ENCODE measurements at places on chromosomes 2 and 18.

- no peaks in the 10 kb centered on the region for H3K36me3 ChIP-seq
- H3K4me3 ChIP-seq, result peak overlapping the region; percentile 17
- no peak overlapping the region for H3K27ac ChIP-seq
- H3K4me1 ChIP-seq, result peaks cover 6% of the 10 kb centered on the region
- no peaks in the 10 kb centered on the region for H3K27me3 ChIP-seq
- DNase-seq, result no peak
These were observed 31.9 kb downstream of the CNRIP1 start for GRCh38 chr2:68287580-68288441.

GRCh38 chr18:10750191-10751035 lies 224.6 kb downstream of the NAPG start:
- no peak for DNase-seq
- H3K27ac ChIP-seq, result no peak overlapping the region
- H3K4me3 ChIP-seq, result no peak overlapping the region
- no peaks in the 10 kb centered on the region for H3K4me1 ChIP-seq
- H3K27me3 ChIP-seq, result no peaks in the 10 kb centered on the region

DNA sequence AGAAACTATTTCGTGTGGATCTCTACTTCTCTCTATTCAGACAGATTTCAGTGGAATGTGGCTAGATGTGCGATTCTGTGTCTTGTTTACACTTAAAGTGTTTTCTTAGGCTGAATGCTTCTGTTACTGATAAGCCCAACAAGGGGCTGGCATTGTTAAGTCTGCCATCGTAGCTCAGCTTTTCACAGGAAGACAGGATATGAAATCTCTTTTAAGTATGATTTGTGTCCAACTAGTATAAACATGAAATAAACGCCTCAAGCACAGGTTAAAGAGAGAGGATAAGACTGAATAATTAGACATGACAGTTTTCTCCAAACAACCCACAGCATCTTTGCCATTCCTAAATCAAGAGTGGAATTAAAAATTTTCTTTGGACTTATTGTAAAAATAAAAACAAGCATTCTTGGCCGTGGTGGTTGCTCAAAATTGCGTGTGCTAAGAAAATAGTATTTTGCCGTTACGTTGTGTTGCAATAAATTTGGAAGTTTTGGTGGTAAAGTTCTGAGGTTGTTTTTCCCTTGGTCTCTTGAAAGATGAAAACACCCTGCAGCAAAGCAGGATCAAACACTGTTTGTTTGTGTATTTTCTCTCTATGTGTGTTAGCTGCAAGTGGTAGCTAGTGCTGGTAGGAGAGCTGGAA lies 1.0 kb downstream of the VIT start:
- H3K27ac ChIP-seq, result no peak overlapping the region
- DNase-seq, result no peak
- H3K27me3 ChIP-seq, result no peaks in the 10 kb centered on the region
- no peak overlapping the region for H3K4me3 ChIP-seq

GRCh38 chr2:232351686-232352510 lies 26.7 kb upstream of the ALPP start:
- no peak for DNase-seq
- H3K4me3 ChIP-seq, result no peak overlapping the region
- H3K27ac ChIP-seq, result no peak overlapping the region
- H3K36me3 ChIP-seq, result no peaks in the 10 kb centered on the region
- no peaks in the 10 kb centered on the region for H3K4me1 ChIP-seq

DNA sequence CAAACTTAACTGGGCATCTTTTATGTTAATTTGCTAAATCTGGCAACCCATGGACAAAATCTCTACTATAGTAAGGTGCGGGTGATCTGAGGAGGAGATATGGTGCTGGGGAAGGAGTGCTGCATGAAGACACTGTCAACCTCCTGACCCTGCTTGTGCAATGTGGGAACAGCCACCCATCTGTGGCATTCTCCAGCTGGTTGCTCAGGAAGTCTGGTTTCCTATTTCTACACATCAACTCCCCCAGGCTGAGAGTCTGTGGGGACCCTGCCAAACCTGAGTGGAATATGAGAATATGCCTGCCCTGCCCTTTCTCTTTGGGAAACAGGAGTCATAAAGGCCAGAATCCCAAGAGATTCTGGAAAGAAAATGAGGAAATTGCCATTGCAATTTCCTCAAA lies 60.1 kb upstream of the PAX3 start:
- no peak for DNase-seq
- no peak overlapping the region for H3K27ac ChIP-seq
- H3K4me3 ChIP-seq, result no peak overlapping the region
- no peaks in the 10 kb centered on the region for H3K4me1 ChIP-seq

DNA sequence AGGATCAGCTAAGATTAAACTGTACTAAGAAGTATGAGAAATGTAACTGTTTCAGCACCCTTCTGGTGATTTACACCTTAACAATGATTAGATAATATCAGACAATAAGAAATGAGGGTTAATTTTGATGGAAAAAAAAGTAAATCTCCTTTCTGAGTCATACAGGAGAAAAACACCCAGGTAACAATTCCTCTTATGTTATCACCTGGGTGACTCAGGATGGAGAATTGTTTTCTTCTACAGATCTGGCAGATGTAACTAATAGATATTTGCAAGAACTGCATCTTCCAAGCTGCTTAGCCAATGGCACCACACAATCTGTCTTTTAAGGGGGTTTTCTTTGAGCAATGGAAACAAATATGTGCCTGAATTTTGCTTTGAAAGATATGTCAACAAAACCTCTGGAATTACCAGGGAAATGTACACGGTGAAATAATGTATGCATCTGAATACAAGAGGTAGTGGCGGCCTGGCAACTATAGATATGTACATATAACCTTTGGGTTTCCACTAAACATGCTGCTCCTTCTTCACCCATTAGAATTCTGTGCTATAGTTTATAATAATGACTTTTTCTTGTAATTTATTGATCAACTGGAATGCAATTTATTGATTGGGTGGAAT lies 407.9 kb downstream of the CPS1 start:
- no peaks in the 10 kb centered on the region for H3K27me3 ChIP-seq
- H3K36me3 ChIP-seq, result no peaks in the 10 kb centered on the region
- no peak overlapping the region for H3K27ac ChIP-seq
- H3K4me1 ChIP-seq, result no peaks in the 10 kb centered on the region
- DNase-seq, result no peak
- no peak overlapping the region for H3K4me3 ChIP-seq

GRCh38 chr2:13335862-13336535 lies 619.3 kb downstream of the TRIB2 start:
- H3K27me3 ChIP-seq, result no peaks in the 10 kb centered on the region
- H3K27ac ChIP-seq, result no peak overlapping the region
- no peaks in the 10 kb centered on the region for H3K36me3 ChIP-seq
- H3K4me1 ChIP-seq, result no peaks in the 10 kb centered on the region

DNA sequence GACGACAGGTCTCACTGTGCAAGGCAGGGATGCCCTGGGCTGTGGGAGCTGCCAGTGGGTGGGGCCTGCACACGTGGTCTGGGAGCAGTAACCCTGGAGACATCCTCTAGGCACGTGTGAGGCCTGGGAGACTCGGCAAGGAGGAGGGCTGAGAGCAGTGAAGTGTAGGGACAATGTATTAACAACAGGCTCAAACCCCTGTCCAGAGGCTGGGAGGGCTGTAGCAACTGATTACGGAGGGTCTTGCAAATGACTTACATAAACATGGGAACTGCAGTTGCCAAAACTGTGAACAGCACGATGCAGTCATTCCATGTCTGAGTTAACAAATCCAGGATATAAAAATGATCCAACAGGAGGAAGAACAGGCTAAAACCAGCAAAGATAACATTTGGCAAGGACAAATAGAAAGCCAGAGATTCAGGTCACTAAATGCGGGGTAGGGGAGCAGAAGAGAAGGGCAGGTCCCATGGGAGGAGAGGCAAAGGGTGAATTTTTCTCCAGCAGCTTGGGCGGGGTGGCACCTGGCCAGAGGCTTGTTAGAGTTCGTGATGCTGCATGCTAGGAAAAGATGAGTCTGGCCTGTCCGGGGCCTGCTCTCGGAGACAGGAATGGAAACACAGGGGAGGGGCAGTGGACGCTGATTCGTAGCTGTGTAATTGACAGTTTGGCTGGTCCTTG lies 44.9 kb downstream of the CYP27C1 start:
- H3K4me3 ChIP-seq, result no peak overlapping the region
- H3K4me1 ChIP-seq, result peaks cover 3% of the 10 kb centered on the region
- no peaks in the 10 kb centered on the region for H3K27me3 ChIP-seq
- H3K27ac ChIP-seq, result no peak overlapping the region
- H3K36me3 ChIP-seq, result no peaks in the 10 kb centered on the region

- no peak overlapping the region for H3K27ac ChIP-seq
- H3K36me3 ChIP-seq, result no peaks in the 10 kb centered on the region
- H3K27me3 ChIP-seq, result no peaks in the 10 kb centered on the region
- H3K4me1 ChIP-seq, result no peaks in the 10 kb centered on the region
These were observed 143.1 kb downstream of the KCTD1 start for GRCh38 chr18:26405190-26405801.

DNA sequence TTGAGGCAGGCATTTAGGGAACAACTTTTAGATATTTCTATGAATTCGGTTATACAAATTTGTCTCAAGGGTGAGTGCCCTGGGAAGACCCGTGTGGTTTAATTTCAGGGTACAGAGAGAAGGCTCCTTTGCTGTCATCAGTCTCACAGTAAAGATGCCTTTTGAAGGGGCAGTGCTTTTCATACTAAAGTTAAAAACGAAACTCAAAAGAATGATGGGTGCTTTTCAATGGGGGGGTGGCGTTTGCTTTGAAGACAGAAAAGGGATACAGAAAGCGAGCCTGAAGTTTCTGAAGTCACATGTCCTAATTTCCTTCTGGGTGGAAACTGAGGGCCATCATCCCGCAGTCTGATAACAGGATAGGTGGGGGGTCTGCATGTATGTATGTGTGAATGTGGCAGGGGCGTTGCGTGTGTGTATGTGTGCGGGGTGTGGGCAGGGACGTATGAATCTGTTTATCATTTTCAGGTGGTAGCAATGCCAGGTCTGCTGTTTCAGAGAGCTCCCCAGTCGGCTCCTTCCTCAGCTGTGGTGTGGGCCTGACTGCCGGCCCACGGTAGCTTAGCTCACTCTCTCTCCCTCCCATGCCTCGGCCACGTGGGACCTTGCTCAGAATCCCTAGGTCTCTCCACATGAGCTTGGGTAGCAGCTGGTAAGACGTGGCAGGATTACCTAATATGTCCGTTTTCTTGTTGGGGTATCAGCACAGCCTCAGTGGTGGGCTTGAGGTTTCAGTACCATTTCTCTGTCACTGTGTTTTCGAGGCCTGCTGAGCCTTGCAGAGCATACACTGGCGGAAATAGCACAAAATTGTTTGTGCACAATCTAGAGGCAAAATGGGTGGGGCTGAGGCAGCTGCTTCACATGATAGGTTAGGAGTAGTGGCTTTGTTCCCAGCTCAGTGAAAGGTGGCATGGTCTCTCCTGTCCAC lies 32.7 kb downstream of the ARHGAP25 start:
- H3K4me1 ChIP-seq, result peaks cover 9% of the 10 kb centered on the region
- DNase-seq, result no peak
- no peaks in the 10 kb centered on the region for H3K27me3 ChIP-seq
- H3K4me3 ChIP-seq, result no peak overlapping the region
- H3K27ac ChIP-seq, result no peak overlapping the region
- H3K36me3 ChIP-seq, result no peaks in the 10 kb centered on the region

DNA sequence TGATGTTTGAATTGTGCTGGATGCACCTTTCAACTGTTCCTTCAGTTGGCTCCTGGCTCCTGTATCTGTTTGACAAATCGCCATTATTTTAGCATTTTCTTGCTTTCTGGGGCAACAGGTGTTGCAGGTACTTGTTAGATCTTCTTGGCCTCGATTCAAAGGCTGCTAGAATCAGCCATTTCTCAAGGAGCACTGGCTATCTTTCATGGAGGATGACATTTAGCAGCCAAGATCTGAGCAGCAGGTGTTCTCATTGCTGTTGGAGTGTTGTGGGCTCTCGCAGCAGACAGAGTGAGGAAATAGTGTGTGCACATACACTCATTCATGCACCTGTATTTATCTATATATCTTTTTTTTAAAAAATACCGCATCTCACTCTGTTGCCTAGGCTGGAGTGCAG lies 52.2 kb downstream of the INPP5D start:
- no peaks in the 10 kb centered on the region for H3K4me1 ChIP-seq
- no peaks in the 10 kb centered on the region for H3K36me3 ChIP-seq
- DNase-seq, result no peak

GRCh38 chr18:36419188-36419899 lies 121.8 kb downstream of the FHOD3 start:
- peaks cover 50% of the 10 kb centered on the region for H3K4me1 ChIP-seq
- no peaks in the 10 kb centered on the region for H3K27me3 ChIP-seq
- H3K36me3 ChIP-seq, result no peaks in the 10 kb centered on the region
- peak overlapping the region; percentile 73 for H3K27ac ChIP-seq

- peaks cover 6% of the 10 kb centered on the region for H3K36me3 ChIP-seq
- H3K4me1 ChIP-seq, result no peaks in the 10 kb centered on the region
- H3K4me3 ChIP-seq, result no peak overlapping the region
- H3K27ac ChIP-seq, result no peak overlapping the region
- DNase-seq, result no peak
These were observed 32.3 kb upstream of the NEB start for GRCh38 chr2:151766437-151767153.

GRCh38 chr2:175560521-175561169 lies 379.1 kb upstream of the ATP5MC3 start:
- no peaks in the 10 kb centered on the region for H3K27me3 ChIP-seq
- no peak for DNase-seq
- no peak overlapping the region for H3K4me3 ChIP-seq
- no peak overlapping the region for H3K27ac ChIP-seq
- no peaks in the 10 kb centered on the region for H3K36me3 ChIP-seq

DNA sequence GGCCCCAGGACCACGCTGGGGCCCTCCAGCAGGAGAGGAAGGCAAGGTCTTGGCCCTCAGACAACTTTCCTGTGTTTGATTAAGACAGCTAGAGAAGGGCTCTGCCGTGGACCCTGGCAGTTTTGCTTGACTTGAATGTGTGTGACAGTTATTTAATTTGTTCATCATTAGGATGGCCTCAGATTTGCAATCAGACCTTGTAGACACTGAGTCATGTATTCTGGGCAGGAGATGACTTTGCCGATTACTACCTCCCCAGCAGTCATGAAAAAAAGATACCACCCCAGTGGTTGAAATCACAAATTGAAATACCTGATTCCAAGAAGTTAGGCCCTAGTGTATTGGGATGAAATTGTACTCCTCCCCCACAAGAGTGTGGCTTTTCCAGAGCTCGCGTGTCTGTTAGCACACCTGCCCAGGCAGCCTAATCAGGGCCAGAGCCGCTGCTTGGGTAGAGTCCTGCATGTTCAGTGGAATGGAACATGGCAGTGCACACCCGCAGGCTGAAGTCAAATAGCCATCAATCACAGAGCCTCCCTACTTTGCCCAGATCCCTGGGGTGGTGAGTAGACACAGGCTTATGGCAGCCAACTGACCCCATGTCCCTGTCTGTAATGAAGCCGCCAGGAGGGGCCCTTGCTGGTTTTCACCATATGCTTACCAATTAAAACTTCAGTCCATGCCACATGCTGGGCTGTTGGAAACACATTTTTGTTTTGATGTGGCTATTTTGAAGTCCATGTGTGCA lies 122.5 kb downstream of the TPGS2 start:
- no peak for DNase-seq
- no peaks in the 10 kb centered on the region for H3K4me1 ChIP-seq
- no peak overlapping the region for H3K27ac ChIP-seq
- peaks cover 13% of the 10 kb centered on the region for H3K36me3 ChIP-seq
